SK-N-MC (cell line): ENCODE measurements at places on chromosomes 7 and 10.

- DNase-seq = no peak
Measured at GRCh38 chr7:3861386-3861785, 560.3 kb downstream of the SDK1 start.

- no peak for DNase-seq
Measured at GRCh38 chr10:83539528-83540308, 599.6 kb upstream of the GHITM start.

DNA sequence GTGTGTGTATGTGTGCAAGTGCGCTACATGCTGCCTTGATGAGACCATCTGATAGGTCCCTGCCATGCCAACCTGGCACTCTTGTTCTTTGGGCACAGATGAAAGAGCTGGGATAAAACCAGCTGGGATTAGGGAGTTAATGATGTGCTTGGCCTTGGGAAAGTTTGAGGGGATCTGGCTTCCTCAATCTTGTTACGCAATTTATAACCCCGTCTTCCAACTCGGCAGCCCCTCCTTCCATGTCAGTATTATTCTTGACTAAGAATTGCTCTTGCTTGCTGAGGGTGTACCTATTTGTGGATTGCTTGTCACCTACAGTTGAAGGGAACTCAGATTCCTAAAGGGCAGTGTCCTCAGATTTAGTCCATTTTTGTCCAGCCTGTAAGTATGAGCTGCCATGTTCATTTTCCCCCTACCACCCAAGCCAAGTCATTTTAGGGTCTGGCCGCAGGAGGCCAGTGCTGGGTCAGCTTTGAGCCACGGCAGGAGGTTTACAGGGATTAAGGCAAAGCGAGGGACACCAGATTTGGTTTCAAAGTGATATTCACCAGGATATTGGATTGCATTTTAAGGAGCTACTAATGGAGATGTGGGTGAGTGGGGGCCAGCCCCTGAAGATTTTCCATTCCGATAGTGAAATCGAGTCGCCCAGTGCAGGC lies 34.1 kb upstream of the KCNMA1 start:
- DNase-seq = no peak

DNA sequence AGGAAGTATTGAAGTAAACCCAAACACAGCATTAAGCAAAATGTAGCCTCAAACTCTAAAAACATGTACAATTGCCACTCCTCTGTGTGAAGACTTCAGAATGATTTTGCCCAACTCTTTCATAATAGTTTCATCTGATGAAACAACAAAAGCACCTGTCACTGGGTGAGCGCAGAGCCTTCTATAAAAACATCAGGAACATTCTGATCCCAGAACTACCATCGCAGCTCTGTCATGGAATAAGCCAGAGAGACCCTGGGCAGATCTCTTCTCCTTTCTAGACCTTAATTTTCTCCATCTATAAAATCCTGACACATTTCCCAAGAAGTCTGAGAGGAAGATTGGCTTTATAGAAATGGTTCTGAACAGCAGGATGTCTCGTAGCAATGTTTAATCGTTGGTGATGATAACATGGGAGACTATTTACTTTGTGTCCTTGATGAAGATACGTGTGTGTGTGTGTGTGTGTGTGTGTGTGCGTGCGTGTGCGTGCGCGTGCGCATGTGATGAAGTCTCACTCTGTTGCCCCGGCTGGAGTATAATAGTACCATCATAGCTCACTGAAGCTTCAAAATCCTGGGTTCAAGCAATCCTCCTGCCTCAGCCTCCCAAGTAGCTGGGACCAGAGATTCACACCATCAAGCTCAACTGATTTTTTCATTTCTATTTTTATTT lies 198.0 kb downstream of the KIAA1217 start:
- no peak for DNase-seq

DNA sequence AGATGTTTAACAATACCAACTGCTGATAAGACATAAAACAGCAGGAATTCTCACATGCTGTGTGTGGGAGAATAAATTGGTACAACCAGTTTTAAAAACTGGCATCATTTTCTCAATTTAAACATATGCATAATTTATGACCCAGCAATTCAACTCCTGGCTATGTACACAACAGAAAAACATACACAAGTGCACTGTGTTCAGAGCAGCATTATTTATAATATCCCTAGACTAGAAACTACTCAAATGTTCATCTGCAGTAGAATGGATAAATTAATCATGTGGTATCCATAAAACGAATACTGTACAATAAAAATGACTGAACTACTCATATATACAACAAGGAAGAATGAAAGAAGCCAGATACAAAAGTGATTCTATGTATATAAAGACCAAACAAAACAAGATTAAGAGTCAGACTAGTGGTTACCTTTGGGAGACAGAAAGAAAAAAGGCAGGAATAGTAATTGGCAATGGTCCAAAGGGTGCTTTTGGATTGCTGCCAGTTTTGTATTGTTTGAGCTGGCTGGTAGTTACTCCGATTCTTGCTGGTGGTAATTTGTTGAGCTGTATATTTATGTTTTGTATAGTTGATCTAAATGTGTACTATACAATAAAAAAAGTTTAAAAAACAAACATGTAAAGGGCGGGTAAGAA lies 306.0 kb downstream of the TFEC start:
- no peak for DNase-seq

DNA sequence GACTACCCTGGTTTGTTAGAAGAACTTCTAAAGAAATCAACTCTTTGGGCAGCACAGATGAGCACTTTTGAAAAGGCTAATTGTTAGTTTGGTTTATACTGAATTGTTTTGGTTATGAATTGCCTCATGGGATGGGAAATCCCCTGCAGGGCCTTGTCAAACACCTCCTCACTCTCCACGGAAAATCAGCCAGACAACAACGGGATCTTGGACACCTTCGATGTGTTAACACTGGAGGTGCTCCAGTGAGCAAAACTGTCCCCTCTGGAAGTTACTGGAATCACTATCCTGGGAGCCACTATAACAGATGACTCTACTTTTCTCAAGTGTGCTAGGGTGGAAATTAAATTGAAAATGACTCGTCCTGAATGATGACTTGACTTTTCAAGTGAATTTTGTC lies 38.7 kb downstream of the CDK6 start:
- no peak for DNase-seq

GRCh38 chr7:130273081-130273932 lies 6.6 kb downstream of the CPA2 start:
- DNase-seq = no peak

GRCh38 chr7:97858221-97858620 lies 14.0 kb downstream of the ASNS start:
- DNase-seq = no peak

DNA sequence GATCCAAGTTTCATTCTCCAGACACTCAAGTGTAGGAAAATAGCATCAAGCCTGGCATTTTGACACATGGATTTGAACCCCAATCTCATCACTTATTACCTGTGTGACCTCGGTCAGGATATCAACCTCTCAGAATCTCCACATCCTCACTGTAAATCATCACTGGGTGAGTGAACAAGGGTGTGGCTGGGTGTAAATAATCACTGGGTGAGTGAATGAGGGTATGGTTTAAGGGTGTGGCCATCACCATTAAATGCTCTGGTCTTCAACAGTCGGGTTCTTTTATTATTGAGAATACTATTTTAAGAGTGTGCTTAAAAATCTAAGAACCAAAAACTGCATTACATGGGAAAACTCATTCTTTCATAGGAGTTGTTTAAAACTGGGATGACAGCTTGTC lies 200.1 kb downstream of the DOCK4 start:
- no peak for DNase-seq

DNA sequence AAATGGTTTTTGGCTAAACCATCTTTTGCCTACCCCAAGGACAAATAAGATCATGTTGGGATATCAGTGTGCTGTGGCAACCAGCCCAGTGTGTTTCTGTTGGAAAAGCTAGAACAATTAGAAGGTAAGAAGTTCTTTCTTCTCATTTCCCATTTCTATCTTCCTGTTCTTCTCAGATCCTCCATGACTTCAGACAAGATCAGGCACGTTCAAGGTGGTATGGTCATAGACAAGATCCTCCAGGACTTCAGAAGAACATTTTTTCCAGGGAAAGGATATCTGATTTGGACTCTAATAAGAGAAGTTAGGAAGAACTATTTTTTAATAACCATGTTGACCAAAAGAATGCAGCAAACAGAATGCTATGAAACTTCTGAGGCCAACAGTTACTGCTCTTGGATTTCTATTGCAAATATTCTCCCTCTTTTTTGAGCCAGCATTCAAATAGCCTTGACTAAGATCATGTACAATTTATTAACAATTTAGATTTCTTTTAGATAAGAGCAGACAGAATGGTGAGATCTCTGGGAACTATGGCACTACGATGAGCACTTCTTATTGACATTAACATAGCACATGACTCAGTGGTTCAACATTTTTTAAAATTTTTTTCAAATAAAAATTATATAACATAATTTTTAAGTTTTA lies 15.9 kb downstream of the HYCC1 start:
- DNase-seq = no peak

DNA sequence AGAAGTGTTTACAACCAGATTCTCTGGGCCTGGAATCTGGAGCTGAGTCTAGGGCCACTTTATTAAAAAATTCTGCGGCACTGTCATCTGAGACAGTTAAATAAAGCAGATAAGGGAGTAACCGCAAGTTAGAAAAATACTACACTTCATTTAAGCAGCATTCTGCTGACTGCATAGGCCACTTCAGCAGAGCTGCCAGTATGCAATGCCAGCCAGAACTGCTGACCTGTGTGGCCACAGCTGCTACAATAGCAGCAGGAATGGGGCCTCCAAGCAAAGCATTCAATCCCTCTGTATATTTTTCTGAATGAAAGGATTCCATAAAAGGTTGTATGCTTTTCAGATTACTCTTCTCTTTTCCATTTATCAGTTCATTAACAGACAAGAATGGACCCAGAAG lies 136.0 kb downstream of the COL28A1 start:
- DNase-seq = no peak

- DNase-seq = no peak
Measured at GRCh38 chr7:149179241-149179640, 16.1 kb upstream of the ZNF282 start.

GRCh38 chr7:120799147-120799546 lies 58.8 kb downstream of the TSPAN12 start:
- no peak for DNase-seq

GRCh38 chr7:158114056-158114850 lies 473.4 kb downstream of the PTPRN2 start:
- DNase-seq = no peak

DNA sequence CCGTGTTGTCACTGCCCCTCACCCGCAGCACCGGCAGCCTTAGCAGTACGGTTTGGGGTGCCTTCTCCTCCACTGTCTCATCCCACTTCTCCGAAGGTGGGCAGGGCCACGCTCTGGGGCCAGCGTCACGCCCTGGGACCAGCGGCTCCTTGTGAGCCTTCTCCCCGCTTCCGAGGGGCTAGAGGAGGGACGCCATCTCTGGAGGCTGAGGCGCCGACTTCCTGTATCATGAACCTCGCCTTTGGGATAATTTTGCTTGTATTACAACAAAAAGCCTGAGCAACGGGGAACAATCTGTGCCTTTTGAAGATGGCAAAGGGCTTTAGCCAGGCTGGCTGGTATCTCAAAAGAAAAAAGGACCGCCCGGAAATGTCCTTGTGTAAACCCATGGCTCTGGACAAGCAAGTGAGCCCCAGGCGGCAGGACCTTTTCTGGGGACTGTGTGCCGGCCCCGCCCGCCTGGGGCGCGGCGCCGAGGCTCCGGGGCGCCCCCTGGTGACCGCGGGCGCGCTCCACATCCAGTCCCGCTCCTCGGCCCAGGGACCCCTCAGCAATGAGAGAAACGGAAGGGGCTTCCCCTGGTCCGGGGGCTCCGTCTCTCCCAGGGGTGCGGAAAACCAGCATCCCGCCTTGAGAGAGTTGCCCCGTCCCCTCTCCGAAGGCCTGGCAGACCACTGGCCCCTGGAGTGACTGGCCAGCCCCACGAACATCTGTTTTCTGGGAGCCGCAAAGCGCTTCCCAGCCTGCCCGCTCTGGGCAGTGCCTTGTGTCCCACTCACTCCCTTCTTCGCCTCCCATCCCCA lies 3.8 kb downstream of the DEPP1 start:
- no peak for DNase-seq

GRCh38 chr7:519484-520390 lies at the start of gene PDGFA:
Gene PDGFA (minus strand): TSS chr7:519846. CDS start chr7:519001, 845 bp downstream.
- DNase-seq = no peak

GRCh38 chr7:41725013-41725412 lies 22.1 kb upstream of the INHBA start:
- DNase-seq = no peak

- no peak for DNase-seq
Measured at GRCh38 chr7:4168541-4168940, 513.6 kb upstream of the FOXK1 start.

DNA sequence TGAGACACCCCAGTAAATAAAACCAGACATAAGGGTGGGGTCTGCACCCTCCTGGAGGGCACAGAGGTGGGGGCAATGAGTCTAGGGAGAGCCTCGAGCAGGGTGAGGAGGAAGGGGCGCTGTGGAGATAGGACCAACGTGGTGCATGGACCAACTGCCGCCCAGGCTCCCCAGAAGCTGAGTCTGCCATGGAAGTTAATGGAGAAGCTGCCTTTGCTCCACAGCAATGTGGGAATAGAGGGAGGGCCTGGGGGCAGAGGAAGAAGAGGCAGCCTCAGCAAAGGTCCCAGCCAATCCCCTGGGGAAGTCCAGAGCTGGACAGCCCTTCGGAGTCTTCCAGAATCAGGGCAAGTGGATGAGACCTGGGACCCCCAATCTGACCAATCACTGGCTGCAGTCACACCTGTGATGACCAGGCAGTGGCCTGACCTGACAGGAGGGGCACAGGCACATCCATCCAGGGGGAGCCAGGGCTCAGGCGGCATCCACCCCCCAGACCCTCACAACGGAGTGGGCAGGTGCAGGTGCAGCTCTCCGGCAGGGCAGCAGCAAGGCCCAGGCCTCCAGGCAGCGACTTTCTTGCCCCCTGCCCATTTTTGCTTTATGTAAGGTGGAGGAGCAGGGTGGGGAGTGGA lies 242.2 kb upstream of the PPP2R2D start:
- no peak for DNase-seq

- DNase-seq = no peak
Measured at GRCh38 chr10:90798482-90798881, 59.4 kb downstream of the HTR7 start.

- DNase-seq = no peak
Measured at GRCh38 chr7:144776447-144776846, 59.4 kb downstream of the TPK1 start.

GRCh38 chr7:13322126-13322525 lies 634.7 kb downstream of the ARL4A start:
- no peak for DNase-seq

GRCh38 chr7:80047856-80048459 lies 86.7 kb upstream of the GNAI1 start:
- no peak for DNase-seq

- no peak for DNase-seq
Measured at GRCh38 chr7:100148225-100148558, 526 bp upstream of the LAMTOR4 start.

- no peak for DNase-seq
Measured at GRCh38 chr7:48111596-48111995, 22.5 kb downstream of the UPP1 start.
